ENCODE measurements at places on chromosomes 2 and 18. TPM values are rescaled to one million over a fixed set of nuclear protein-coding genes. Genes with fewer than 3 reads are reported as not detected.

The STAM2 gene
- 19.5 TPM for total RNA-seq

The CD28 gene
- not detected for total RNA-seq

The ADAM23 gene
- 1.4 TPM for total RNA-seq

The CNTNAP5 gene
- total RNA-seq: not detected

The C2orf80 gene
- total RNA-seq: not detected

The SNRPD1 gene
- 9.9 TPM for total RNA-seq

The IWS1 gene
- total RNA-seq: 24.0 TPM

The CRYBA2 gene
- total RNA-seq: not detected

The FBXO36 gene
- total RNA-seq: 4.3 TPM

The LDLRAD4 gene
- 0.52 TPM for total RNA-seq

The SCN9A gene
- total RNA-seq: 1.0 TPM

The EFR3B gene
- 0.78 TPM for total RNA-seq

The GRHL1 gene
- total RNA-seq: 0.65 TPM

The DSG4 gene
- total RNA-seq: not detected

All from epithelial cell of alveolus of lung (primary cell).